SW 1271 (cell line): ENCODE measurements at places on chromosomes 6 and 20.

GRCh38 chr20:62030834-62031434, 34.7 kb downstream of the TAF4 start:
- no peak for DNase-seq

- no peak for DNase-seq
These were observed 1.8 kb downstream of the TREM1 start for GRCh38 chr6:41284726-41285125.

DNA sequence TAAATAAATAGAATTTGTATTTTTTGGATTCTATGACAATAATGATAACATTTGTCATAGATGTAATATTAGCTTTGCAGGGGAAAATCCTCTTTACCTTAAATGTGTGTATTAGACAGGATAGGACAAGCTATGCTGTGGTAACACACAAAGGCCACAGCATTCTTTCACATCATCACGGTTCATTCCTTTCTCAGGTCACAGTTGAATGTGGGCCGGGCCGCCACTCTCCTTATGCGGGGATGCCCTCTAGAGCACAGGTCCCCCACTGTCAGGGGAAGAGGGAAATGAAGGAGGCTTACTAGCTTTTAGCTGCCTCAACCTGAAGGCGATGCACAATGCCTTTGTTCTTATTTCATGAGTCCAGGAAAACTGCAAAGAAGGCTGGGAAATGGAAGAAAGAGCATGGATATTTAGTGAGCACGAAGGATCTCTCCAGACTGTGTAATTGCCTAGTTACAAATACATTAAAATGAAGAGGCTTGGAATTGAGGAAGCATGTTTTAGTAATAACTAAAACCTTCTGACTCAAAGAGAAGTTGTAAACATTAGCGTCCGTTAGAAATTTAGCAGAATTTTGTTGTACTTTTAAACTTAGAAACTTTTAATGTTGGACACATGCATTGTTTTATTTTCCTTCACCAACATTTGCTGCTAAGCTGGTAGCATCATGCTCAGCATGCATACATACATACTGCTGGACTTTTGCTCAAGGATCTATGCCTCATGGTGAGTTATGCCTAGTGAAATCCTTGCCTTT, 248.9 kb upstream of the FOXQ1 start:
- no peak for DNase-seq

- DNase-seq = no peak
These were observed 9.1 kb upstream of the BRPF3 start for GRCh38 chr6:36187446-36187845.

DNA sequence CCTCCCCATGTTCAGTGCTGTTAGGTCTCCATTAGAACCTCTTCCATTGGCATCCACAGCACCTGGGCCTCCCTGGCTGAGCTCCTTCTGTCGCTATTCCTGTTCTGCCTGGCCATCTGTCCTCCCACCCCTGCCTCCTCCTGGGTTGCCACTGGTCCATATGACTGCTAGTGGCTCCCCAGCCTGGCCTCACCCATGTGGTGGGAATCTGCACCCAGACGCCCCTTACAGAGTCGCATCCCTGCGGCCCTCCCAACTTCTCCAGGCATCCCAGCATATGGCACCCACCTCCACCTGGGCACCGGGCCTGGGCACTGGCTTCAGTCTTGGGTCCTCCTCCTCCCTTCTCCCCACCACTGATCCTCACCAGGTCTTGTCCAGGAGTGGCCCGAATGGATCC, 7.7 kb downstream of the CDC25B start:
- no peak for DNase-seq

GRCh38 chr6:44782892-44783291, 395.4 kb downstream of the CDC5L start:
- DNase-seq = no peak

DNA sequence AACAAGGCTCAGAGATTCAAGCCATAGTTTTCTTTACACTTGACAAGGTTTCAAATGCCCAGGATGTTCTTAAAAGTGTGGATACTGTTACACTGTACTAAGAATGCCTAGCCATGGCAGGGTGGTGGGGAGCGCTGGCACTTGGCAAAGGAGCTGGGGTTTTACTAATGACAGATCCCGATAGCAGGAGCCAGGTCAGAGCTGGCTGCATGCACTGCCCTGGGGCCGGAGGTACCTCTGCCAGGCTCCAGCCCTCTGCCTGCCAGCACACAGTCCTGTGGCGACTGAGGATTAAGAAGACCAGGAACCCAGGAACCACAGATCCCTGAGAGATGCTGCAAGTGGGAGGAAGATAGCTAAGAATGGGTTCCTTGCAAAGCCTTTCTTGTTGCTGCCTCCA, 260.3 kb downstream of the ALDH8A1 start:
- DNase-seq = no peak

- DNase-seq = no peak
These were observed 51.0 kb upstream of the TCF21 start for GRCh38 chr6:133837801-133838349.

DNA sequence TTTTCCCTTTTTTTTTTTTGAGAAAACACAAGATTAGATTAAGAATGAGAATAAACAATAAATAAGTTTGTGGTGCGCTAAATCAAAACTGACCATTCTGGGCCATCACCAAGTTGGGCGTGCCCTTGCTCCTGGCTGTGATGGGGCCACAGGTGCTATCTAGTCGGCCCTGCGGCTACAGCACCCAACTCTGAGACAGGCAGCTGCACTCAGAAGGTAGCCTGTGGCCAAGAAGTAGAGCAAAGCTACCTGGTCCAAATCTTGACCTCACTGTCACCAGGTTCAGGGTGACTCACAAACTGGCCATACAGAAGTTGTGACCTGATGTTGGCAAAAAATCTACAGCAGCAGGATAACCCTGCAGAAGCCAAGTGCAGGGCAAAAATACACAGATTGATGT, 3.4 kb downstream of the TXNDC5 start:
- DNase-seq = no peak

DNA sequence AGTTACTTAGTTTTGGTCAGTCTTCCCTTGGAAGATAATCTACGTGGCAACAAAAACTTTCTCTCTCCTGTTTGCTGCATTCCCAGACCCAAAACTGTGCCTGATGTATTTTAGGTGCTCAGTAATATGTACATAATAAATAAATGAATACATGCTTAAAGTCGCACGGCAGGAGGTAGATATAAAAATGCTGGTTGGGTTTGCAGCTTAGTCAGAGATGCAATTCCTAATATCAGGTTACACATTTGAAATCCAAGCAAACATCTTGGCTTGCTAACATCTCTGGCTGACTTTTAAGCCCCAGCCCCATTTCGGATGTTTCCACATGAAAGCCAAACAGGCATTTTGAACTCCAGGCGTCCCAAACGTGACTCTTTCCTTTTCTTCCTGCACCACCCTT, 91.0 kb downstream of the KCNQ5 start:
- no peak for DNase-seq

DNA sequence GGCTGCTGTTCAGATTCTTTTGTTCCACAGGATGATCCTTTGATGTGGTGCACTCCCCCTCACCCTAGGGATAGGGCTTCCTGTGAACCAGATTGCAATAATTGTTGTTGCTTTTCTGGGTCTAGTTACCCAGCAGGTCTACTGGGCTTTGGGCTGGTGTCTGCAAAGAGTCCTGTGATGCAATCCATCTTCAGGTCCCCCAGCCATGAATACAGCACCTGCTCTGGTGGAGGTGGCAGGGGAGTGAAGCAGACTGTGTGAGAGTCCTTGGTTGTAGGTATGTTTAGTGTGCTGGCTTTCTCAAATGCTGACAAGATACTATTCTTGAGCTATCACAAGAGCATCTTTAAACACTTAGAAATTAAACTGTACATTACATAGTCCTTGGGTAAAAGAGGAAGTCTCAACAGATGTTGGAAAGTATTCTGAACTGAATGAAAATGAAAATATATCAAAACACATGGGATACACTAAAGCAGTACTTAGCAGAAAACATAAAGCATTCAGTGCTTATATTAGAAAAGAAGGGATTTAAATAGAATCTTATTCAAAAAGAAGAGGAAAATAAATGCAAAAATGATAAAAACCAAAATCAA, 49.1 kb upstream of the CCR6 start:
- DNase-seq = no peak

GRCh38 chr20:44642203-44643153, 9.0 kb downstream of the ADA start:
- peak; percentile 58 for DNase-seq

GRCh38 chr6:111523484-111524167, 40.6 kb upstream of the REV3L start:
- DNase-seq = no peak

DNA sequence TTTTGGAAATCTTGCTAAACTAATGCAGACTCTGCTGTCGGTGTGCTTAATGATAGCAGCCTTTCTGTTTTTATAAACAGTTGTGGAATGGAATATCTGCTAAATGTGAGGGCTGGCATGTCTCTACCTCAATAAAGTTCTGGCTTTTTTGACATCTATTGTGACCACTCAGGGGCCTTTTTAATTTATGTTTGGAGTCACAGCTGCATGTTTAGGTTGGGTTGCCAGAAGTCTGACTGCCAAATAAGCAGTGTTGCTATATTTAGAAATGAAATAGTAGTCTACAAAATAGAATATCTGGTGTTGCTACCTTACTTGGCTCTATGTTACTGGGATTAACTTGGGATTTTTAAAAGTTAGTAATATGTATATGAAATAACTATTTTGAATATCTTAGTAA, 125.1 kb upstream of the LOC128125822 start:
- no peak for DNase-seq
